ENCODE measurements at places on chromosomes 1 and 21.

- DNase-seq = no peak
Observed at GRCh38 chr1:175717610-175718540, 25.5 kb downstream of the TNR start.

GRCh38 chr1:188735567-188735966 is 1742.1 kb downstream of the BRINP3 start:
- DNase-seq = no peak

DNA sequence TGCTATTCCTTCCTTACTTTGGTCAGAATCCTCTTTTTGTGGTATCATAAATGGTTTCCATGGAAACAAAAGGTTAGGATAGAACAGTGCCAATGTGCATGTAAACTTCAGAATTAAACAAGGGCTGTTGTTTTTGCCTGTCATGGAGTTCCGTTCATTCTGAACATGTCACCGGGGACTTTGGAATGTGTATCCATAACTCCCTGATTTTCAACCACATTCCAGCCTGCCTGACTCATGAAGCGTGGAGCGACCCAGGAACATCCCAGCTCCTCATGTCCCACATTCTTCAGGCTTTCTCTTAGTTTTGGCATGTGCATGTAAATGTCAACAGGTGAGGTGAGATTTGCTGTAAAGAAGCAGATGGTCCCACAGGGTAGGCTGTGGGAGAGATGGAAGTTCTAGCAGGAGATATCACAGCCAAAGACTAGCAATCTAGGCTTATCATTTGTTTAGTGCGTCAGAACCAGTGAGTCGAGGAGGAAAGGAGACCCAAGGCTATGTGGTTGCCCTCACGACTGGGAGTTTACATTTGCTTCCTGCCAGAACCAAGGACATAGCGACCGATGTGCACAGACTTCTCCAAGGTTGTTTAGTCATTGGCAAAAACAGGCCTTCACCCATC is 23.0 kb upstream of the DNAJC11 start:
- DNase-seq = no peak

- no peak for DNase-seq
Observed at GRCh38 chr1:56222914-56223540, 356.3 kb downstream of the PLPP3 start.

DNA sequence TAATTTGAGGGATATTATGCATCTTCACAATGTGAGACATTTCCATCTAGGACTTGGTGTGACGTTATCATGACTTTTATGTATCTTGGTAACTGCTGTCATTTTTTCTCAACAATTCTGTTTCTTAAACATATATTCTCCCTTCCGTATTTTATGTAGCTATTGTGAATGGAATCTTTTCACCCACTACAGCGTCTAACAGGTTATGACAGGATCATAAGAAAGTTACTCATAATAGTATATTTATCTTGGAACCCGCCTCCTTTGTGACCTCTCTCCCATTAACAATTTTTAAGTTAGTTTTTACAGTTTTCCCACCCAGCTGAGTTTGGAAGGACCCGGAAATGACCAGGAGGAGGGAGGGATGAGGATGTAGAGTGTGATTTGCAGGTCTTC is 6.8 kb upstream of the DMRTA2 start:
- DNase-seq = no peak

- DNase-seq = no peak
Observed at GRCh38 chr1:36086529-36087232, 2.0 kb upstream of the ADPRS start.

- DNase-seq = no peak
Observed at GRCh38 chr1:5811419-5811818, 180.8 kb downstream of the NPHP4 start.

GRCh38 chr1:45375104-45376090 is 35.2 kb upstream of the MUTYH start:
- no peak for DNase-seq

- DNase-seq = no peak
Observed at GRCh38 chr1:162000053-162000420, 23.6 kb downstream of the OLFML2B start.

DNA sequence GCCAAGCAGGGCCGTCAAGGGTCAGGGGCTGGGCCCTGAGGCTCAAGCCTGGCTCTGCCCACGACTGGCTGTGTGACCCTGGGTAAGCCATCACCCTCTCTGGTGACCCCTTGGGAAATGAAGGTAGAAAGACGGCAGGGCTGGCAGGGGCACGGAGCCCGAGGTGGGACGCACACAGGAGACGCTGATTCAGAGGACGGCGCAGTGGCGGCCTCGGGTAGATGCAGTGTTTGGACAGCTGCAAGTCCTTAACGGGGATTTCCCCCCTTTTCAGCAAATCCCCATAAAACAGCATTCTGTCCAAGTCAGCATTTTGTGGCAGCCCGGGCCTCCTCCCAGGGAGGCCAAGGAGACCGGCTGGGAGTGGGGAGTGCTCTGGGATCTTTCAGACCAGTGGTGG is 16.7 kb downstream of the COL8A2 start:
- no peak for DNase-seq

DNA sequence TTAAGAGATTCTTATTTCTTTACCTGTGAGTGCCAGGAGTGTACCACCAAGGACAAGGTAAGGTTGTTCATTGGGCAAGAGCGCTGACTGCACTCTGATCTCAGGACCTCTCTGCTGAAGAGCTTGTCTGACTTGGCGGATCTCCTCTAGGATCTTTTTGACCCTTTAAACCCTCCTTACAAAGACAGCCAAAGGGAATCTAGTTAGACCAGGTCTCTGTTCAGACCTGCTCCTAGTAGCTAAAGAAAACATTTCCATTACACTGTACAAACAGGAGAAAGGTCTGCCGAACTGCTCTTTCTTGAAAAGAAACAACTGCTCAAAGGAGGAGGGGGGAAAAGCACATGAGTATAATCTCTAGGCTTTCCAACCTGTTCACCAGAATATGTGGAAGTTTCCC is 49.3 kb downstream of the SMYD2 start:
- no peak for DNase-seq

DNA sequence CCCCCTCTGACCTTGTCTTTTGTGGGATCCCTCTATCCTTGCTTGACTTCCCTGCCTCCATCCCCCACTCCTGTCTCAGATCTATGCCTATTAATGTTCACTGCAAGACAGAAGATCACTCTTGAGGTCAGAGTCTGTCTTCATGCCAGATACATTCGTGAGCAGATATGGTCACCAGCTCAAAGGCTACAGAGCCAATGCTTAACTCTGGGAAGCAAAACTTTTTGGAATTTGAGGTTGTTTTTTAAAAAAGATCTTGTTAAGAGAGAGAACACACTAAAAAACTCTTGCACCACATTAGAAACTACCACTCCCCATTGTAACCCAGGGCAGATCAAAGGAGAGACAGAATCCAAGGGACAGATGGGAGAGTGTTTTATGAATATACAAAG is 17.1 kb upstream of the A3GALT2 start:
- no peak for DNase-seq

DNA sequence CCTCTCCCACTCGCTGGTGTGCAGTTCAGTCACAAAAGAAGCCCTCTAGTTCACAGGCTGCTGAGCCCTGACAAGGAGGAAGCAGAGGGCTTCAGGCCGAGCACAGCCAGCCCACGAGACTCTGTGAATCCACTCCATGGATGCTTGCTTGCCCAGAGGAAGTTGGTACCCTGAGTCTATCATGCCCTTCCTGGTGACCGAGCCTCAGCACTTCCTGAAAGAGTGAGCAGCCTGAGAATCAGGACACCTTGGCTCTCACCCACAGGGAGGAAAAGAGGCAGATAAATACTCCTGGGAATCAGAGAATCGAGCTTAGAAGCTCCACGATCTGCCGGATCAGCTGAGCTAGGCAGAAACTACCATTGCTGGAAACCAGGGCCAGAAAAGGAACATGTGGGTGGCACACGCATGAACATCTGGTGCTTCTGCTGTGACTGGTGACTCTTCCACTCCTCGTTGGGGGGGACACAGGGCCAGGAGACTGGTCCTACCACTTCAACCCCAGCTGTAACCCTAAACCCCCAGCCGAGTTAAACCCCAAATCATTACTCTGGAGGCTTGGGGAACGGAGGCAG is 376.3 kb upstream of the CAMK1G start:
- DNase-seq = no peak

- no peak for DNase-seq
Observed at GRCh38 chr1:109649491-109649914, 6.4 kb upstream of the GSTM4 start.

DNA sequence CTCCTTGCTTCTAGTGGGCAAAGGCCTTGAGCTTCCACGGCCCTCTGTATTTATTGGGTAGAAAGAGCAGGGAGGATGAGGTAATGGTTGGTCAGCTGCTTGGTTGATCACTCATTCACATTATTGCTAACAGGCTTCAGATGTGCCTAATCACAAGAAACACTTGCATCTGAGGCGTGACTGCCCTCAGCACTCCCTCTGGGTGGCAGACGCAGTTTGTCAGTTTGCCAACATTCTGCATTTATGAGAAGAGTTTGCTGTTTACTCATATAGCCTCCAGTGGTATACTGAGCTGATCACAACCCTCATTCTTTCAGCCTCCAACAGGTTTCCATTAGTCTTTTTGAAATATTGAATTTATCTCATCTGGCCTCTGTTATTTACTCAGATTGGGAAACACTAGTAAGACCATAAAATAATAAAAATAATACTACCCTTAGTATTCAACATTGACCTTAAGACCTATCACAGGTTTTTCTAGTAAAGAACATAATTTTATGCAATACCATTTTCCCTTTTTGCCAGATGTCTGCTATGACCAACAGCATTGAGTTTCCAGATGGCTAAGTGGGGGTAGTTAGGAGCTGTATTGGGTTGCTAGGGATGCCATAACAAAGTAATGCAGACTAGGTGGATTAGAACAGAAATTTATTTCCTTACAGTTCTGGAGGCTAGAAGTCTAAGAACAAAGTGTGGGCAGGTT is 53.3 kb downstream of the PTGFR start:
- DNase-seq = no peak

DNA sequence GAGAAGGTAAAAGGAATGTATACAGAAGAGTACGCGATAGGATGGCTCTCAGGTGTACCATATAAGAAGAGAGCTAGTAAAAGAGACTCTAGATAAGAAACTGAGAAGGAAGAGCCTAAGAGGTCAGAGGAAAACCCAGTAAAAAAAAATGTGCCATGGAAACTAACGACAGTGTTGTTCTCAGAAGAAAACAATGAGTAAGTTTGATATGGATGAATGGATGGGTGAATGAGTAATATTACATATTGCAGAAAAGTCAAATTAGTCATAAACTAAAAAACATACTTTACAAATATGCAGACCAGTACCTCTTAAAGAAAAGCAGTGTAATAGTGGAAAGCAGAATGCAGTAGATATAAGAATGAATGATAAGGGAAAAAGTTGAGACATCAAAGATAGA is 316.2 kb downstream of the HMCN1 start:
- DNase-seq = no peak

- DNase-seq = no peak
Observed at GRCh38 chr1:19385869-19386591, 73.9 kb downstream of the SLC66A1 start.

DNA sequence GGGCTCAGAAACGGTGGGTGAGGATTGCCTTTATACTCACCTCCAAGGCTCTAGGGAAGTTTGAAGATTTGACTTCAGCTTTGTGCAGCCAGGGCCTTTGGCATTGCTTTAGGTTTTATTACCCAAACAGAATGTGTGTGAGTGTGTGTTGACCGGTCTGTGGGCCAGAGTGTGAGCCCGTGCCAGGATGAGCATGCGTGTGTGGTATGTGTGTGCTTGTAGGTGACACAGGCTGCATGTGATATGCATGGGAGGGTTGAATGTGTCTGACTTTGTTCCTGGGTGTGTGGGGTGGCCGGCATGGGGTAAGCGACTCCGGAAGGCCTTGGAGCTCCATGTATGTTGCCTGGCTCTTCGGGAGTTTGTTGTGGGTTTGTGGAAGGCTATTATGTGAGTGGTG is 160.5 kb downstream of the FOXD2 start:
- no peak for DNase-seq

DNA sequence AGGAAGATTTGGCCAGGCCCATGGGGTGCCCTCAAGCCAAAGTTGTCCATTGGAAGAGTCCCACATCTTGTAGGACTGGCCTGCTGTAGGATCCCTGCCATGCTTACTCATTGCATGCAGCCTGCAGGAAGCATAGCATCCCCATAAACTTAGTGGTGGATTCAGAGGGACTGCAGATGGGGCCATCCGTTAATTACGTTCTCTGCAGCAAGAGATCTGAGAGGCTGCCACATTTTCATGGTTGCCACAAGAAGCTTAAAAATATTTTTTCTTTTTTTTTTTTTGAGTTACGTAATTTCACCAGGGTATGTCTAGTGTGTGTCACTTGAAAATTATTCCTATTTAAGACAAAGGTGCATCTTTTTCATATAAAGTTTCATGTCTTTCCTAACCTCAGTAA is 329.7 kb upstream of the USP24 start:
- DNase-seq = no peak

- no peak for DNase-seq
Observed at GRCh38 chr1:231983588-231984193, 357.1 kb downstream of the DISC1 start.

DNA sequence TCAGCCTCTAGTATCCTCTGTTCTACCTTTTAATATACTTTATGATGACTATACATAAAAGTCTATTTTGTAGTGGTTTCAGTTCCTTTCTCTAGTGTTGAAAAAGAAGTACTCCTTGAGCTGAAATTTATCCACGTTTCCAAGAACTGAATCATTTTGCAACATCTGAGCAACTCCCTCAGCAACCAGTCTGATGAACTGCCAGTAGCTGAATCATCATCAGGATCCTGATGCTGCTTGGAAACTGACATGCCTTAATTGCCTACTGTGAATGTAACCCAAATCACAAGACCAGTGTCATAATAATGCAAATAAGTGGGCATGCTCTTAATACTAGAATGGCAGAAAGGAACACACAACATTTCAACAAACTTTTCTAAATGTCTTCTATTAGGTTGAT is 103.3 kb downstream of the CYYR1 start:
- no peak for DNase-seq

- DNase-seq = no peak
Observed at GRCh38 chr1:94031591-94031990, 89.4 kb downstream of the ABCA4 start.

GRCh38 chr1:236543065-236543669 is 19.4 kb downstream of the LGALS8 start:
- DNase-seq = no peak

- DNase-seq = no peak
Observed at GRCh38 chr1:235434001-235434400, 66.8 kb downstream of the TBCE start.

- no peak for DNase-seq
Observed at GRCh38 chr1:219460896-219461815, 151.7 kb downstream of the ZC3H11B start.
